ENCODE measurements at places on chromosomes 12 and 14. TPM values are rescaled to one million over a fixed set of nuclear protein-coding genes. Genes with fewer than 3 reads are reported as not detected.
A peak's percentile ranks its signal among the peaks of the same experiment; 100 is the strongest.

GRCh38 chr14:32306549-32306948 is 22.5 kb upstream of the AKAP6 start:
- no peak for DNase-seq

DNA sequence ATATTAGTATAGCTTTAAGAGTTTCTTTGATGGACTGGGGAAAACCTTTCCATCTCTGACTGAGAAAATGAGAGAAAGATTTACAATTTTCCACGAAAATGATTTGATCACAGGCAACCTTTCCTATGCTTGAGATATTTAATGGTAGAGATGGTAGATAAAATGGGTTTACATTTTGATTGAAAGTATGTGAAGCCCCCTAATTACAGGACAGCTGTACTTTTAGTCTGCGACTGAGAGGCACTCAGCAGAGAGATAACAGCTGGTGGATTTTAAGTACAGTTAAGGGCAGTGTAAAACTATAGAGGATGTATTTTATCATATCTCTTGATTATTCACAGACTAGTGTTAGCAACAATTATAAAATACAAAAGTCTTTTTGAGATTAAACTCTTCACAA is 40.7 kb downstream of the C12orf50 start:
- DNase-seq = no peak

DNA sequence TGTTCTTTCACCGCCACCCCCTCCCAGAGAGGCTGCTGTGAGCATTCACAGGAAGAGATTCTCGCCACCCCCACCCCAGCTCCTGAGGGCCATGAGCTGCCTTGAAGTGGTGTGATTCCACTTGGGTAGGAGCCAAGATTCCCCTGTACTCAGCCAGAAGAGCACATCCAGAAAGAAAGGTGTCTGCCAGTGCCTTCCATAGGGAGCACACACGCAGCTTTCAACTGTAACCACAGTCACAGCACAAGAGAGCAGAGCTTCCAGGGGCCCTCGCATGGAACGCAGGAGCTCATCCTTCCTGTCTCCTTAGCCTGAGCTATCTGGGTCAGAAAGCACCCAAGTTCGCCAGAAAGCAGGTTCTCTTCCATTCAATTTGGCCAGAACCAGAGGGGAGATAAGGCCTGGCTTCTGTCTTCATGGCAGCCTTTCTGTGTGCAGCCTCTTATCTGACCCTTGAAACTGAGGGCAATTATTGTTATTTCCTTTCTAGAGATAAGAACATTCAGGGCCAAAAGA is 66.6 kb upstream of the SCN8A start:
- DNase-seq = no peak

- no peak for DNase-seq
These were observed 9.9 kb downstream of the TBK1 start for GRCh38 chr12:64461634-64462414.

GRCh38 chr12:54725233-54725843 is 77.2 kb upstream of the DCD start:
- DNase-seq = peak; percentile 5

DNA sequence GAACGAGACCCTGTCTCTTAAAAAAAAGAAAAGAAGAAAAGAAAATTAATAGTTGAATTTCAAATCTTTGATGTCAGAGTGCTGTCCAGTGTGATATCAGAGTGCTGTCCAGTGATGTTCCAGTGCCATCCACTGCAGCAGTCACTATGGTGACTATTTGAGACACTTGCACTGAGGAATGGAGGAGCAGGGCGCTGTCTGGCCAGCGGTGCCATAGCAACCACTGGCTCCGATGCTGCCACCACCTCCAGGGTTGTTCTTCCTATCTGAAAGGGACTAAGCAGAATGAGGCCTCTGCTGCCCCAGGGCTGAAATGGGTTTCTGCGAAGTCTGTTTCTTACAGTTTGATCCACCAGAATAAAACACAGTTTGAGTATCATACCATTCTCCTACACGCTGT is 272.9 kb downstream of the NUAK1 start:
- DNase-seq = no peak

DNA sequence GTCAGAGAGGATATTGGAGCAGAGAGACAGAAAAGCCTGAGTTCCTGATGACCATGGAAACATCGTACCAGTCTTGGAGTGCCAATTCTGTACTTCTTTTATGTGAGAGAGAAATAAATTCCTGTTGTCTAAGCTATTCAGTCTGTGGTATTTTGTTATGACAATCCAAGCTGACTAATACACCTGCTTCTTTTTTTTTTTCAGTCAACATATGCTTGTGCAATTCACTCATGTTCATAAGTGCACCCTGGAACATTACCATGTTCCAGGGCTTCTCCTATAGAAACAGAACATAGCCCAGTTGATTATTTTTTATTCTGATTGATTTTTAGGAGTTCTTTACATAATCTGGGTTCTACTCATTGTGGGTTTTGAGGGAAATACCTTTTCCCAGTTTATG is 1.7 kb upstream of the CHPT1 start:
- no peak for DNase-seq

- no peak for DNase-seq
These were observed 37.4 kb downstream of the DAD1 start for GRCh38 chr14:22551605-22551997.

- no peak for DNase-seq
These were observed 317.9 kb downstream of the PCNX1 start for GRCh38 chr14:71225113-71225512.

DNA sequence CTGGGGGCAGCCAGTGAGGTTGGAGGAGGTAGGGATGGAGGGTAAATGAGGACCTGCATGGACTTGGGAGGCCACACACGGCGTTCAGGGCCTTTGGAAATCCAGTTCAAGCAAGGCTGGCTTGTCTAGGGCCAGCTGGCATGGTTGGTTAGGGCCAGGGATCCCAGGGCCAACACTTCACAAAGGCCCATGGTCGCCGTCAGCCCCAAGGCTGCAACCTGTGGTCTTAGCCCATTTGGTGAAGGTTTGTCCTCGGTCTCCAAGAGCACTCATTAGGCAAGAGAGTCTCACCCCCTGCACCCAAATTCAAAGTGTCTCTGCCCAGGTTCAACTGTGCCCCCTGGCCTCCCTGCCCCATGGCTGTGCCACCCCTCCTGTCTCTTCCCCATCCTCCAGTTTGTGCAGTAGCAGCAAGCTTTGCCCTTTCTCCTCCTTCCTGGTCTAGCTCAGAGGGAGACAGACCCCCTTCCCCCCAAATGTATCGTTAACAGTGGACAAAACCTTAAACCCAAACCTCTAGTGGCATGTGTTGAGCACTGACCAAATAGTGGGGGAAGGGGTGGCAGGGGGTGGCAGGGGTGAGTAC is 94.1 kb downstream of the NINJ2 start:
- DNase-seq = no peak

DNA sequence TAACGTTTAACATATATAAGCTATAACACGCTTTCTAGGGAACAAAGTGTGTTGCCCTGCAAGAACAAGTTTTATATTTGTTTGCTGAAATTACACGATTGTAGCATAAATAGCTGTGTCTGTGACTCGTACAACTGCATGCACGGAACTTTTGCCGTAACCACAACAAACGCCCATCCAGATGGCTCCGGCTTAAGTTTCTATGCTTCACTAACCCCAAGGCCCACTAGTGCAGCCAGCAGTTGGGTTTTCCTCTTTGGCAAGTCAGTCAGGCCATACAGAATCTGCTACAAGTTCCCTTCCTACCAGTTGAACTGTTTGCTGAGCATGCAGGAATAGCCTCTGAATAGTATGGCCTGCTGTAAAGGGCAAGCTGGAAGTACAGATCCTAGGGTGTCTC is 12.1 kb downstream of the CSRP2 start:
- DNase-seq = peak; percentile 85

DNA sequence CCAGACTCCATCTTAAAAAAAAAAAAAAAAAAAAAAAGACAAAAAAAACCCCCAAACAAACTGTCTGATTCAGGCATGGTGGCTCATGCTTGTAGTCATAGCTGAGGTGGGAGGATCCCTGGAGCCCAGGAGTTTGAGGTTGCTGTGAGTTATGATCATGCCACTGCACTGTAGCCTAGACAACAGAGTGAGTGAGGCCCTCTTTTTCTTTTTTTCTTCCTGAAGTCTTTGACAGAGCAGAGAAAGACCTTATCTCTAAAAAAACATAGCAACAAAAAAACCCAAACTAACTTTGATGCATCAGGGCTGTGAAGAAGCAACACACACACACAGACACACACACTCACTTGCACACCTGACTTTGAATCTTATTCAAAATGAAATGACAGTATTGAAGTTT is 7.7 kb upstream of the AMN1 start:
- DNase-seq = no peak

GRCh38 chr12:103011974-103012763 is 54.7 kb downstream of the ASCL1 start:
- DNase-seq = no peak

GRCh38 chr12:103546959-103547358 is 40.1 kb upstream of the STAB2 start:
- no peak for DNase-seq

DNA sequence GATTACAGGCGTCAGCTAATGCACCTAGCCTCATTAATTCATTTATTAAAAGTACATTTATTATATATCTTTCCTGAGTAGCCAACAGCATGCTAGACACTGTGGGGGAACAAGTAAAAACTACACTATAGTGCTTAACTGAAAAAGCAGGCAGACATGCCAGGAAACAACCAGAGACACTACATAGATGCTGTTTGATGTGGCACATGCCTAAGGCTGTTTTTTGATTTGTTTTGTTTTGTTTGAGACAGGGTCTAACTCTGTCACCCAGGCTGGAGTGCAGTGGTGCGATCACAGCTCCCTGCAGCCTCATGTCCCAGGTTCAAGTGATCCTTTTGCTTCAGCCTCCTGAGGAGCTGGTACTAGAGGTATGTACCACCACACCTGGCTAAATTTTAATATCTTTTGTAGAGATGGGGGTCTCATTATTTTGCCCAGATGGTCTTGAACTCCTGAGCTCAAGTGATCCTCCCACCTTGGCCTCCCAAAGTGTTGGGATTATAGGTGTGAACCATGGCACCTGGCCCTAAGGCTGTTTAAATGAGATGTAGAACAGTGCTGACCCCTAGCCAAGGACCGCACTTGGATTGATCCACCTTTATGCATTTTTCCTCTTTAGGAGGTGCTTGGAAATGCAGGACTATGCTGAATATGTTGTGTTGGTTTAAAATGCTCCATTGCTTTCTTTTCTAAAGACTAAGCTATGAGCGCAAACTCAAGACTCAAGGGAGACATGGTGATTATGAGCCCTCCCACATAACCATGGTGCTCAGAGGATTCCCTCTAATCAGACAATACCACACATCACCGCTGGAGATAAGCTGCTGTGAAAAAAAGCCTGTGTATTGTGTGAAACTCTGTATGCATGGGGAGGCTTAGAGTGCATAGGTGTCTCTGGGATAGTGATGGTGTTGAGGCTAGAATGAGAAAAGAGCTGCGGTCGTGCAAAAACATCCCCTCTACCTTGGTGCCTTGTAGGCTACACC is 10.5 kb upstream of the C14orf93 start:
- no peak for DNase-seq

DNA sequence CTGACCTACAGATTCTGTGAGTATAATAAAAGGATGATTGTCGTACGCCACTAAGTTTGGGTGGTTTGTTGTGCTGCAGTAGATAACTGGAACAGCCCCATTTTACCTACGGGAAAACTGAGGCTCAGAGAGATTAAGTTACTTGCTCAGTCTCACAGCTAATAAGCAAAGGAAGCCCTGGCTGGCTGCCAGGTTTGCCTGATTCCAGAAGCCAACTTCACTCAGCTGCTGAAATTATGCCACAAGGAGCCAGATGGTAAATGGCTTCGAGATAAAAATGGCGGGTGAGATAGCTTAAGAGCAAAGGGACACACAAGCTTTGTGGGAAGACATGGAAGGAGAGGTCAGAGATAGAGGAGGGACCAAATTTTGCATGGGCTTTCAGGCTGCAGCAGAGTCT is 191.5 kb upstream of the NOS1 start:
- no peak for DNase-seq

DNA sequence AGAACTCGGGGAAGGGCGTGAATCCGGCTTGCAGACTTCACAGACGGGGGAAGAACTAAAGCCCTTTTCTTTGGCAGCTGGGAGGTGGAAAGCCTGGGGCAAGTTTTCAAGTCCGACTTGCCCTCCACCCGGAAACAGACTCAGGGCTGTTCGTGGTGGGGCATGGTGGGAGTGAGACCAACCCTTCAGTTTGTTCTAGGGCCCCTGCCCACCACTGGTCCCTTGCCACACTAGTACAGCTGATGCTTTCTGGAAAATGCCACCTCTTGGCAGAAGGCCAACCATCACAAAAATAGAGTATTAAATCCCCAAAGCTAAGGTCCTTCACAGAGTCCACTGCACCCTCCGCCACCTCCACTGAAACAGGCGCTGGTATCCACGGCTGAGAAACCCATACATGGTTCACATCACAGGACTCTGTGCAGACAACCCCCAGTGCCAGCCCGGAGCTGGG is 50.4 kb upstream of the DDX11 start:
- DNase-seq = no peak

DNA sequence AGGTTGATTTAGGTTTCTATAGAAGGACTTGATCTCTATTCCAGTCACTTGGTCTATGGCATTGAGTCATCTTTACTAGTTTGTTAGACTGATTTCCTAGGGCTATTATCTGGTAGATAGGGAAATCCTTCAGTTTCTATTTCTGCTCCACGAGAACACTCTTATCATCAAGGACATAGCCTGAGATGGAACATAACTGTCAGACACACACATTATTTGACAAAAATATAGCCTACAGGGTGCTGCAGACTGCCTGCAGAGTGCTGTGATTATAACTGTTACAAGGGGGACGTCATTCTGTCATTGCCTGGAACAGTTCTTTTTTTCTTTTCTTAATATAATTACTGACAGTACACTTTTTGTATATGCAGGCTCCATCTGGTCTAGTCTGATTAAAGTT is 82.0 kb downstream of the TMEM117 start:
- no peak for DNase-seq

The LALBA gene
- total RNA-seq = not detected

The NTS gene
- not detected for total RNA-seq

The OR4N2 gene
- total RNA-seq = not detected

The CLEC6A gene
- not detected for total RNA-seq

The SLC17A8 gene
- total RNA-seq = not detected

The ZNF385A gene
- total RNA-seq = 2.6 TPM

The SYNE2 gene
- total RNA-seq = 212 TPM

The FAIM2 gene
- 0.10 TPM for total RNA-seq

The SLC4A8 gene
- total RNA-seq = 6.7 TPM

The PEX5 gene
- total RNA-seq = 99.9 TPM

The CFAP54 gene
- total RNA-seq = not detected

The RAPGEF3 gene
- 4.7 TPM for total RNA-seq

The RARG gene
- total RNA-seq = 5.1 TPM

The GLS2 gene
- total RNA-seq = not detected
